Ureter (tissue), 1 donor: ENCODE measurements at places on chromosomes 3 and 15.

GRCh38 chr15:52010633-52011595 is 8.1 kb upstream of the MAPK6 start:
- DNase-seq: peak; percentile 54

GRCh38 chr15:68176601-68177000 is 28.5 kb downstream of the CALML4 start:
- no peak for DNase-seq

GRCh38 chr15:53841651-53842050 is 82.2 kb upstream of the WDR72 start:
- no peak for DNase-seq

GRCh38 chr15:95169541-95170459 is 938.4 kb downstream of the MCTP2 start:
- peak; percentile 69 for DNase-seq

DNA sequence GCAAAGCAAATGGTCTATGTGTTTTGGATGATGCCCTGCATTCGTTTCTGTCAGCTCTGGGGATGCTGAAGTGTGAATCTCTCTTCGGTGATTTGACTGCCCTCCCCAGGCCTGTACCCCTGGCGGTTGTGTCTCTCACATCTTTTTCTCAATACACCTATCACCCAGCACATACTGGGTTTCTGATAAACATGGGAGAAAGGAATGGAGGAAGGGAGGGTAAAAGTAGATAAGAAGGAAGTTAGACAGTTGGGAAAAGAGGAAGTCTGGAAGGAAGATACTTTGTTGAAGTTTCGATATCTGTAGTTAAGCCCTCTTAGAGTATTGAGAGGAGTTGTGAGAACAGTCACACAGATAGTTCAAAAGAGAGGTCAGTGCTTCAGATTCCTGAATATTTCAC is 35.8 kb upstream of the LRTM1 start:
- DNase-seq: no peak
